ENCODE measurements at places on chromosomes 3 and 15. TPM values are rescaled to one million over a fixed set of nuclear protein-coding genes. Genes with fewer than 3 reads are reported as not detected.

Gene MINDY4B
- not detected for polyA plus RNA-seq

Gene WDR49
- not detected for polyA plus RNA-seq

Gene ALS2CL
- 1.6 TPM for polyA plus RNA-seq

Gene CCNB2
- 15.9 TPM for polyA plus RNA-seq

Gene TEX55
- not detected for polyA plus RNA-seq

Gene CPN2
- polyA plus RNA-seq = not detected

Gene LIPH
- polyA plus RNA-seq = not detected

Gene GRIP2
- polyA plus RNA-seq = not detected

Gene SLC38A3
- polyA plus RNA-seq = not detected

Gene MAPKAPK3
- polyA plus RNA-seq = 47.0 TPM

Gene SLC12A8
- polyA plus RNA-seq = not detected

Gene GCSAM
- polyA plus RNA-seq = 12.3 TPM

Gene RPN1
- polyA plus RNA-seq = 281 TPM

Gene WDR93
- not detected for polyA plus RNA-seq

Gene ISLR
- polyA plus RNA-seq = not detected

Gene LINS1
- polyA plus RNA-seq = 62.8 TPM

Gene GNAT1
- polyA plus RNA-seq = not detected

Gene CELSR3
- polyA plus RNA-seq = 0.53 TPM

Gene MESP2
- polyA plus RNA-seq = not detected

Gene NGLY1
- polyA plus RNA-seq = 40.8 TPM

Gene HIGD2B
- not detected for polyA plus RNA-seq

Gene MNS1
- polyA plus RNA-seq = not detected

Gene MITF
- not detected for polyA plus RNA-seq

Gene ALPK3
- polyA plus RNA-seq = not detected

Gene HMCES
- polyA plus RNA-seq = 115 TPM

Gene STRIT1
- not detected for polyA plus RNA-seq

Gene IQCF2
- not detected for polyA plus RNA-seq

Gene CPB1
- not detected for polyA plus RNA-seq

Gene DAPK2
- polyA plus RNA-seq = not detected

Gene ABTB1
- 120 TPM for polyA plus RNA-seq

Gene PLSCR2
- polyA plus RNA-seq = not detected

Gene CRYGS
- not detected for polyA plus RNA-seq

Gene NISCH
- polyA plus RNA-seq = 12.6 TPM

Gene DPPA2
- not detected for polyA plus RNA-seq

Gene SPRED1
- polyA plus RNA-seq = not detected

Gene ROPN1
- polyA plus RNA-seq = not detected

Gene GRAMD2A
- polyA plus RNA-seq = not detected

Gene STRC
- not detected for polyA plus RNA-seq

Gene RPL22L1
- 45.3 TPM for polyA plus RNA-seq

Gene CCDC13
- polyA plus RNA-seq = not detected

Gene ERC2
- not detected for polyA plus RNA-seq

Gene GCHFR
- 163 TPM for polyA plus RNA-seq

Gene DVL3
- 4.1 TPM for polyA plus RNA-seq

Gene RASSF1
- 48.4 TPM for polyA plus RNA-seq

Gene SPESP1
- polyA plus RNA-seq = 0.33 TPM

Gene ISLR2
- not detected for polyA plus RNA-seq

Gene LRRC2
- polyA plus RNA-seq = 1.2 TPM

Gene C2CD4A
- polyA plus RNA-seq = 0.28 TPM
